ENCODE measurements at places on chromosomes 11 and 22.

DNA sequence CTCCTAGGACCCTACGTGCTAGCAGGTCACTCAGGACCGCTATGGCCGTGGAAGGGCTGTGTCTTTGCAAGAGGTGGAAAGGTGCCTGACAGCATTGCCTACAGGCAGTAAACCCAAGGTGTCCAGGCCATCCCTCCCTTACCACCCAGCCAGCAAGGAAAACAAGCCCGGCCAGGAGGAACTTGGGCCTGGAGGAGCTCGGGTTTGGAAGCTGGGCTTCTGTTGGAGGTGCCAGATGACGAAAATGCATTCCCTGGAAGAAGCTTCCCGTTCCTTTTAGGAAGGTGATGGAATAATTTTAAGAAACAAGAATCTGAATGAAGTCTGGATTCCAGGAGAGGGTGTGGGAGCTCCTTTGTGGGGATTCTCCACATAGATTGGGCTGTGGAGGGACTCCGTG, 23.6 kb downstream of the FBLN1 start:
- DNase-seq, result no peak

DNA sequence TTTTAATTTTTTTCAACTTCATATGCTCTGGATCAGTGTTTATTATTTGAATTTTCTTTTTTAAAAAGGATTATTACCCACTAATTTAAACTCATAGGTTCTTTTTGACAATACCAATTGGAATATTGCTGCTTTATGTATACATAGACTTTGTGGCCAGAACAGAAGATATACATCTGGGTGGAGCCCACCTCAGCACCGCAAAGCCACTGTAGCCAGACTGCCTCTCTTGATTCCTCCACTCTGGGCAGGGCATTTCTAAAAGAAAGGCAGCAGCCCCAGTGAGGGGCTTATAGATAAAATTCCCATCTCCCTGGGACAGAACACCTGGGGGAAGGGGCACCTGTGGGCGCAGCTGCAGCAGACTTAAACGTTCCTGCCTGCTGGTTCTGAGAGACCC, 10.6 kb upstream of the C11orf58 start:
- DNase-seq, result no peak

- DNase-seq, result no peak
Measured at GRCh38 chr11:66784575-66784974, 55.6 kb upstream of the SPTBN2 start.

DNA sequence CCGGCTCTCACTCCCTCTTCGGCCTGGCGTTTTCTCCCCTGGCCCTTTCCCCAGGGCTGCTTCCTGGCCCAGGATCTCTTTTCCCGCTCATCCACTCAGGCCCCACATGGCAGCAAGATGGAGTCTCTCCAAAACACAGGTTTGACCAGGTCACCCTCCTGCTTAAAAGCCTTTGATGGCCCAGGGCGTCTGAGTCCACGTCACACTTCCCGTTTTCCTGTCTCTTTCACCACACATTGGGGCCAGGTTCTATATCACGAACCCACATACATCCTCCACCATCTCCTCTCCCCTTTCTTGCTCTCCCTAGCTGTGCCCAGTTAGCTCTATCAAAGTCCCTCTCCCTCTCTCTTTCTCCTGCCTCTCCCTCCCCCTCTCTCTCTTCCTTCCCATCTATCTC, 7.8 kb upstream of the LRRC32 start:
- no peak for DNase-seq

DNA sequence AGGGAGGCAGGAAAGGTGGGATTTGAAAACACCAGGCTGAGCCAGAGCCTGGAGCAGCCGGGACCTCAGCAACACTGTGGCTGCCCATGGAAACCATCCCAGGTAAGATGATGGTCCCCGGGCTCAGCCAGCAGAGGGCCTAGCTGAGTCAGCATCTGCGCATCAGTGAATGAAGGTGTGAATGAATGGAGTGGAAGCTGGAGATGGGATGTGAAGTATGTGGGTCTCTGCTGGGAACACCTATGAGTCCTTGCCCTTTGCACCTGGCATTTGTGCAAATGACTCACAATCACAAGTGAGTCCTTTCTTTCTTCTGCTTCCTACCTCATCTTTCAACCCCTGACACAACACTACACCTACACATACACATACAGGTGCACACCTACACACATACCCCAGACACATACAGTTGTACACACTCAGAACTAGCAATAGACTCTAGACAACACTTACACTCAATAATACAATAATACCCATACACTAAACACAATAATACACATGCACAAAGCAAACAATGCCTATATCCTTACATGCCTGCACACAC, 62.8 kb upstream of the PRDM11 start:
- peak; percentile 34 for DNase-seq
